ENCODE measurements at places on chromosomes 4 and X. TPM values are rescaled to one million over a fixed set of nuclear protein-coding genes. Genes with fewer than 3 reads are reported as not detected.

- ATAC-seq = no peak
Observed at GRCh38 chr4:121534187-121534586, 153.4 kb upstream of the QRFPR start.

GRCh38 chrX:131063613-131064012 is 5.5 kb downstream of the ARHGAP36 start:
- ATAC-seq = no peak

- no peak for ATAC-seq
Observed at GRCh38 chr4:83011689-83012199, 1.1 kb upstream of the LIN54 start.

DNA sequence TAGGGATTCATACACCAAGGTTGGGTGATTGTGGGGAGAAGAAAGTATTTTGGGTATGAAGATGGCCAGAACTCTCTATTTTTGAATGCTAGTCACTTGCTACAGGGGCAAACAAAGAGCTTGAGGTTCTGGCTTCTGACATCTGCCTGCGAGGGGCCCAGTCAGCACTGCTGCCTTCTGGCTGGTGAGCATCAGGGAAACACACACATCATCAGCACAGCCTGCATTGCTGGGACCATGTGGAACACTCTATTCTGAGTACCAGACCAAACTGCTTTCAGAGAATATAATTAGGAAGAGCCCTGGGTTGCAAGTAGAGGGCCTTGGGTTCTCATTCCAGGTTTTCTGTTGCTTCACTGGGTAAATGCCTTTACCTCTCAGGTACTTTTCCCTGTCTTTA is 14.1 kb downstream of the TRPC5 start:
- ATAC-seq = no peak

DNA sequence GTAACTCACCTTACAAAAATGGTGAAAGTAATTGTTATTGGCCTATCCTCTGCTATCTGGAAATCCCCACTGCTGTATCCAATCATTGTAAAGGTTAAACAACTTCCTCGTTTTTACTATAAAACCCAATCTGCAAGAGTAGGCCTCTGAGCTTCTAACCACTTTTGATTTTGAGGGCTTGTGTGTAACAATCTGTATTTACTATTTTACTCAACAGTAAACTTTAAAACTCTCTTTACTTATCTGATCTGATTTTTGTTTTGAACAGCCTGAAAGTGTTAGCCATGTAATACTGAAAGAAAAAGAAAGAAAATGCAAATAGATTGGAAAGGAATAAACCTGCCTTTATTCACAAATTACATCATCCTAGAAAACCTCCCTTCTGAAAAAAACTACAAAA is 63.1 kb downstream of the SLC10A7 start:
- ATAC-seq = no peak

DNA sequence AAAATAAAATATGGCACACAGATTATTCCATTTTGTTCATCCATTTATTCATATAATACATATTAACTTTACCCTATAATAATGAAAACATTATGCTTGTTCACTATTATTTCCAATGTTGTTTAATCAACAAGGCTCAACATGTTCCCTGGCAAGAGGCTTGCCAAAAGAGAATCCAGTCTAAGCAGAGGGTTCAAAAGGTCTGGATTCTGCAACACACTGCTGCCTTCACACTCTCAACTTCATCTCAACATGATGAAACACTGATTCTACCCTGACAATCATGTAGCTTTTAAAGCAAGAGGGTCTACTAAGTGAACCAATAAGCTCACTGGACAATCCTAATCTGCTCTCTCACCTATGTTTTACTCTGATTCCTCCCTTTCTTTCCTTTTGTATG is 101.1 kb downstream of the MID1 start:
- no peak for ATAC-seq

GRCh38 chr4:95209927-95210326 is 338.8 kb downstream of the UNC5C start:
- ATAC-seq = no peak

- no peak for ATAC-seq
Observed at GRCh38 chrX:103187953-103188475, 26.9 kb upstream of the BEX4 start.

DNA sequence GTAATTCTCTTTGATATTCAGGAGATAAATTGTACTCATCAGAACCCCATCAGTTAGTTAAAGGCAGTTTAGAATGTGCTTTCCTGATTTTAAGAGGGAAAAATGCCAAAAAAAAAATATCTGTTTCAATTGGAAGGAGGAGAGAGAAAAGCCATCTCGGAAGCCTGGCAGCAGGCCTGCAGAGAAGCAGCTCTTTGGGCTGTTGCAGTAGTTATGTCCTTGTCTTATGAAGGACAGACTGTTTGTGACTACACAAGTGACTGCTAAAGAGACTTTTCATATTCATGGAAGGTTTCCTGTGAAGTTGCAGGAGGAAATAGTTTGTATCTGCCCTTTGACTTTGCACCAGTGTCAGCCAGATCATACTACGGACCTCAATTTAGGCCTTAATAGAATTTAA is 88.8 kb downstream of the DCLK2 start:
- no peak for ATAC-seq

DNA sequence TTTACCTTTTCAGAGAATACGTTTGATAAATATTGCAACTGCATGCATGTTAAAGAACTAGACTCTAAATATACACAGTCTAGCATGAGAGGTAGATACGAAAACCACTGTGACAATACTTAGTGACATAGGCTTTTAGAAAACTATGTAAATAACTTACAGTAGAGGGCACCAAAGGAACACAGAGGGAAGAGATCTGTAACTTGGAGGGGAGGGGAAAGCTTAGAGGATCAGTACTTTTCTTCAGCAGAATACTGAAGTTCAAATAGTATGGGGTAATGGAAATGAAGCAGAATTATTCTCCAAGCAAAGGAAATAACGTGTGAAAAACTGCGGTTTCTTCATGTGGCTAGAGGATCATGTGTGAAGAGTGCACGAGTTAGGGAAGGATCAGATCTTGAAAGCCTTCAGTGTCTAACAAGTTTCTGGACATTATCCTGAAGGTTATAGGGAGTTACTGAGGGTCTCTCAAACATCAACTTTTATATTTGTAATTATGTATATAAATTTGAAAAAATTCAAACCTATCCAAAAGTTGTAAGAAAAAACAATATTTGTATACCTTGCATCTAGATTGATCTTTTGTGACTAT is 264.3 kb downstream of the NPFFR2 start:
- no peak for ATAC-seq

GRCh38 chr4:36053930-36054329 is 190.4 kb downstream of the ARAP2 start:
- ATAC-seq = no peak

DNA sequence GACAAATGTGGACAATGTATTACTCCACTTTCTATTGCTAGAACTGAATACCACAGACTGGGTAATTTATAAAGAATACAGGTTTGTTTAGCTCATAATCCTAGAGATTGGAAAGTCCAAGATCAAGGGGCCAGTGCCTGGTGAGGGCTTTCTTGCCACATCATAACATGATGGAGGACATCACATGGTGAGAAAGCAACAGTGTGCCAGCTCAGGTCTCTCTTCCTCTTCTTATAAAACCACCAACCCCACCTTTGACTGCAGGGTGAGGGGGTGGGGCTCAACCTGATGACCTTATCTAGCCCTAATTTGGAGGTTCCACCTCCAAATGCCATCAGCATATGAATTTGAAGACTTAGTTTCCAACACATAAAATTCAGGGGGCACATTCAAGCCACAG is 105.7 kb upstream of the CXorf66 start:
- no peak for ATAC-seq

- no peak for ATAC-seq
Observed at GRCh38 chr4:81714291-81714690, 242.6 kb upstream of the RASGEF1B start.

DNA sequence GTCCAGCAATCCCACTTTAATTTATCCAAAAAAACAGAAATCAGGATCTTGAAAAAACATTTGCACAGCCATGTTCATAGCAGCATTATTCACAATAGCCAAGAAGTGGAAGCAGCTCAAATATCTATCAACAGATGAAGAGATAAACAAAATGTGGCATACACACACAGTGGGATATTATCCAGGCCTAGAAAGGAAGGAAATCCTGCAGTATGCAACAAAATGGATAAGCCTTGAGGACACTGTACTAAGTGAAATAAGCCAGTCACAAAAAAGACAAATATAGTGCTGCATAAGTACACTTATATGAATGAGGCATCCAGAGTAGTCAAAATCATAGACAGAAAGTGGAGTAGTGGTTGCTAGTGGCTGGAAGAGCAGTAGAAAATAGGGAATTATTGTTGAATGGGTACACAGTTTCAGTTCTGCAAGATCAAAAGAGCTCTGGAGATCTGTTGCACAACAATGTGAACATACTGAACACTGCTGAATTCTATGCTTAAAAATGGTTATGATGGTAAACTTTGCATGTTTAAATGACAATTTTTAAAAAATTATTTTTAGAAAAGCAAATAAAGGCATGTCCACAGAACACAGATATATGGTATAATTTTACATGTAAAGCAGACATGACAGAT is 25.6 kb downstream of the CHM start:
- no peak for ATAC-seq

DNA sequence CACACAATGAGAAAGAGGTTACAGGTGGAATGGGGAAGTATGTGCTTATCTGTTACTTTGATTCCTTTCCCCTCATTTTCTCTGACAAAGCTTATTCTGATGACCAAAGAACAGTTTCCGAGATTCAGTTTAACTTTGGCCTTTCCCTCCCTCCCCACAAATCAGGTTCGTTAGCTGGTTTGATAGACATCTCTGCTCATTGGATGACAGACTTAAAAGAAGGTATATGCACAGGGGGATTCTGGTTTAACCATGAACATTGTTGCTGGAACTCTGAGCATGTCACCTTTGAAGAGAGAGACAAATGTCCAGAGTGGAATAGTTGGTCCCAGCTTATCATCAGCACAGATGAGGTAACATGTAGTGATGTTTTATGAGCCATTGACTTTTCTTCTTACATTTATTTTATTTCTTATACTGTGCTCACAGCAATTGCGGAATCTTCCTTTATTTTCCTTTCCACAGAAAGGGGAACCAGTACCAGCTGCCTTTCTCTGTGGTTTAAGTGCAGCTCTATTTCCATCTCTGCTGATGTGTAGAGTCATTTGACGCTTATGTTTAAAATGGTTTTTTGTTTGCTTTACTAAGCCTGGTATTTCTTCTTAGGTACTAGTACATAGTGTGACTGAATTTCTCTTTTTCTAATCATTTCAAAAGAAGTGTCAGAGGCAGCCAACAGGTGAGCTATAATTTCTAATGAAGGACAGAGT is 125.0 kb downstream of the AKAP4 start:
- no peak for ATAC-seq

DNA sequence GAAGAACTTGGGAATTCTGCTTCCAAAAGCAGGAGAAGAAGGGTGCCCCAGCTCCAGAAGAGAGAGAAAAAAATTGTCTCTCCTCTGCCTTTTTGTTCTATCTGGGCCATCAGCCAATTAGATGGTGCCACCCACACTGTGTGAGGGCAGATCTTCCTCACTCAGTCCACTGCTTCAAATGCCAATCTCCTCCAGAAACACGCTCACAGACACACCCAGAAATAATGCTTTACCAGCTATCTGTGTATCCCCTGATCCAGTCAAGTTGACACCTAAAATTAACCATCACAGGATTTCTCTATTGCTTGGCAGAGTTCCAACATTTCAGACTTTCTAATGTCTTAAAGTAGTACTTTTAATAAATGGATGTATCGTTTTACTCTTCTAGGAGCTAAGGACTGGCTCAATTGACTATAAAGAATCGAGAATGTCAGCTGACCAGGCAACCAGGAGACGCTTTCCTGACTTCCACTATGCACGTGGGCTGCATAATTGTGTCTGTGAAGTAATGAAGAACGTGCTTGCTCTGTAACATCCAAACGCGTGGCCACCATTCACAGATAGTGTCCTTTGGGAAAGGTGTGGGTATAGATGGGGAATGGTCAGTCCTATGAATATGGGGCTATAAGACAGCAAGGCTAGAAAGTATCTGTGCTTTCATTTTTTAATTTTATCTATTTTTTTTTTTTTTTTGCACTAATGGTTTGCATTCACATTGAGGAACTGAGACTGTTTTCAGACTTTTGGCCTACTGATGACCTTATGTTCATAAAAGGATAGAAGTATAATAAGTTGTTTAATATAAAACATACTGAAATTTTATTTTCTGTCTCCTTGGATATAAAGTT is 9.9 kb upstream of the SMIM20 start:
- no peak for ATAC-seq

DNA sequence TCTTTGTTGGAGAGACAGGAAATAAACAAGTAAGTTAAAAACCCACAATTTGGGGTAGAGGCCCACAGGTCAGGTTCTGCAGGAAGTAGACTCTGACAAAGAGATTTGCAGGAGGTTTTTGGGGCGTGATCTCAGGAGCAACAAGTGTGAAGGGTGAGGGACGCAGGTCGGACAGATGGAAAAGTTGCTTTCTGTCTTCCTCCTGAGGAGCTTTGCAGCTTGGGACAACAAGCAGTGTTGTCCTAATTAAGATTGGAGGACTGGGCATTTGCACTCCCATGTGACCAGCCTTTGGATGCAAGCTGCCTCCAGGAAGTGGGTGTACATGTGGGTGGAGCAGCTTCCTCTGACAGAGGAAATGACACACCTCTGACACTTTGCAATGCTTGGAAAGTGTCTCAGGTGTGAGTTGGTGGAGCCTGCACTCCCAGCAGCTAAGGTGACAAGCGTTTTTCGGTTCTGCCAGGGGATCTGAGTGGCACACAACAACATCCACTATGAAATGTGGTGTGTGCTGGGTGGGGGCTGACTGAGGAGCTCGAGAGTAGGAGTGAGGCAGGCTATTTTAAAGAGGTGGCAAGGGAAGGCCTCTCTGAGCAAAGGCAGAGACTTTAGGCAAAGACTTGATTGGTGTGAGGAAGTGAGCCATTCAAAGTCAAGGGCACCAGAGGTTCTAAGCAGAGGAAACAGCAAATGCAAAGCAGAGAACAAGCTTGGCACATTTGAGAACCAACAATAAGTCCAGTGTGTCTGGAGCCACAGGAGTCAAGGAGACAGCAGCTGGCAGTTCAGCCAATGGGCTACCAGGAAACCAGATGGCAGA is 339.8 kb upstream of the GATB start:
- peak; percentile 29 for ATAC-seq

DNA sequence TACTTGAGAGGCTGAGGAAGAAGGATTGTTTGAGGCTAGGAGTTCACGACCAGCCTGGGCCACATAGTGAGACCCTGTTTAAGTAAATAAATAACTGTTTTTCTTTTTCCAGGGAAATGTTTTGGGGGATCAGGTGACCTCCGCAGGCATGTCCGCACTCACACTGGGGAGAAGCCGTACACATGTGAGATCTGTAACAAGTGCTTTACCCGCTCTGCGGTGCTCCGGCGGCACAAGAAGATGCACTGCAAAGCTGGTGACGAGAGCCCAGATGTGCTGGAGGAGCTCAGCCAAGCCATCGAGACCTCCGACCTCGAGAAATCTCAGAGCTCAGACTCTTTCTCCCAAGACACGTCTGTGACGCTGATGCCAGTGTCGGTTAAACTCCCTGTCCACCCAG is 30.5 kb downstream of the ZBTB49 start:
- no peak for ATAC-seq

CPZ gene
- total RNA-seq = 7.5 TPM

MAGED4 gene
- total RNA-seq = 0.35 TPM

RASSF6 gene
- 0.31 TPM for total RNA-seq

SMIM20 gene
- 38.2 TPM for total RNA-seq

OTC gene
- not detected for total RNA-seq
